ENCODE measurements at places on chromosomes 5 and 9.

GRCh38 chr9:111928359-111928720 is 31.7 kb downstream of the UGCG start:
- peak; percentile 68 for DNase-seq

- DNase-seq = peak; percentile 90
These were observed 110.0 kb upstream of the RPS23 start for GRCh38 chr5:82388181-82388580.

- DNase-seq = peak; percentile 76
These were observed 1339.3 kb downstream of the EFNA5 start for GRCh38 chr5:106331415-106331814.

DNA sequence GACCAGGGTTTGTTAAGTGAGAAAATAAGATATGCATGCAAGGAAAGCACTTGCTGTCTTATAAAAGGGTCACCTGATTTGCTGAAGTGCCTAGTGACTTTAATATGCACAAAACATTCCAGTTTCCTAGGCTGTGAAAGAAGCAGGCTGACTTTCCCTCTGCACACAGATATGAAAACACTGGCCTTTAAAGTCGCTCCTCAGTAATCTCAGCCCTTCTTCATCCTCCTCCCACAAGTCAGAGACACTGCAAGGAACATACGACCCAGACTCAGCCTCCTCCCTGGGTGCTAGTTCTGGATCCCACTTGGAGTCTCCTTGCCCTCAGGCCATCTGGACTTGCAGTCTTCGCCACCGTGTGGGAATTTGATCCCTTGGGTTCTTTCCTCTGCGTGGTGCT is 166.1 kb downstream of the CFAP90 start:
- no peak for DNase-seq

- DNase-seq = peak; percentile 70
These were observed 32.0 kb upstream of the ADAM19 start for GRCh38 chr5:157607371-157608161.

DNA sequence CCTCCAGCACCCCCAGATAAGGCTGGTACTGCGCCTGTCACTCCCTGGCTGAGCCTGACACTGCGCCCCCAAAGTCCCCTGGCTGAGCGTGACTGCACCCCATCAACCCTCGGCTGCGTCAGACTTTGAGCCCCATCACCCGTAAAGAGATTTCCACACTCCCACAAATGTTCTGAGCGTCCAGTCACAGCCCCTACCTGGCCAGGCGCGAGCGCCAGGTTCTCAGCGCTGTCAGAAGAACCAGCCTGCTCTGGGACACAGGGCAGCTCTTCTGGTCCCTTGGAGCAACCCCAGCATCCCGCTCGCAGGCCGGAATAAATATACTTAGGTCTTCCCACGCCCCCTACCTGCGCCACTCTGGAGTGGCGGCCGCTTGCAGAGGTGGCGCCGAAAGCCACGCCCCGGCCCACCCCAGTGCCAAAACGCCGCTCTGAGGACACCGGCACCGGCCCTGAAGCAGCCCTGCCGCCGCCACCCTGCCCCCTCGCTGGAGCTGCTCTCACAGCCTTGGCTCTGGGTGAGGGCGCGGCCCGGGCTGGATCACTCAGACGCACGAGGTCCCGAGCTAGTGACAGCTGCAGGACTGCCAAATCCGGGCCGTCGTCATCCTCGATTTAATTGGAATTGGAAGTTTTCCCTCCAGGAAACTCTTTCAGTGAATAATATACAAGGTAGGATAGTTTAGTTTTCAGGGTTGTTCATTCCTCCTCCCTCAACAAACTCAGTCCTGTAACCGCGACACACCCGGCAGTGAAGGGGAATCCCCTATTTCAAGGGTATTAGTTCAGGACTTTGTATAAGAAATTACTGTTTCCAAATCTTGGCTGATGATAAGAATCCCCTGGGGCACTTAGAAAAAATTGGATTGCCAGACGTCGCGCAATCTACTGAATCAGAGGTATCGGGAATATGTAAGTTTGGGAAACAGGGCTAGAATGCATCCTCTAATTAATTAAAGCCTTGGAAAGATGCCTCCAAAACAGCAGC is 1.2 kb upstream of the CEMIP2 start:
- no peak for DNase-seq

DNA sequence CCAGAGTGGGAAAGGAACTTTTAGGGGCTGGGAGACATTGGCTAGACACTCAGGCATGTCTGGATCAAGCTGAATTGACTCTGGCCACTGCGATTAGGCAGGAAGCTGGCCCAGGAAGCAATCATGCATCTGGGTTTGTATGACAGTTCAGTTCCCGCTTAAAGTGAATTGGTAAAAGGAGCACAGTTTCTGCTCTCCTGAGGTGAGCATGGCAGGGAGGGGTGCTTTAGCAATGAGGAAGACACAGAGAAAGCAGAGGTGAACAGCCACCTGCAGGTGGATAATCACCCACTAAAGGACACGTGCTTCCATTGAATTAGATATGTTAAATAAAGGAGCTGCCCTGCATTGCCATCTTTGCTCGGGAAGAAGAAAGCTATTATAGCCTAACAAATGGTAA is 248.1 kb upstream of the MAP3K1 start:
- no peak for DNase-seq

DNA sequence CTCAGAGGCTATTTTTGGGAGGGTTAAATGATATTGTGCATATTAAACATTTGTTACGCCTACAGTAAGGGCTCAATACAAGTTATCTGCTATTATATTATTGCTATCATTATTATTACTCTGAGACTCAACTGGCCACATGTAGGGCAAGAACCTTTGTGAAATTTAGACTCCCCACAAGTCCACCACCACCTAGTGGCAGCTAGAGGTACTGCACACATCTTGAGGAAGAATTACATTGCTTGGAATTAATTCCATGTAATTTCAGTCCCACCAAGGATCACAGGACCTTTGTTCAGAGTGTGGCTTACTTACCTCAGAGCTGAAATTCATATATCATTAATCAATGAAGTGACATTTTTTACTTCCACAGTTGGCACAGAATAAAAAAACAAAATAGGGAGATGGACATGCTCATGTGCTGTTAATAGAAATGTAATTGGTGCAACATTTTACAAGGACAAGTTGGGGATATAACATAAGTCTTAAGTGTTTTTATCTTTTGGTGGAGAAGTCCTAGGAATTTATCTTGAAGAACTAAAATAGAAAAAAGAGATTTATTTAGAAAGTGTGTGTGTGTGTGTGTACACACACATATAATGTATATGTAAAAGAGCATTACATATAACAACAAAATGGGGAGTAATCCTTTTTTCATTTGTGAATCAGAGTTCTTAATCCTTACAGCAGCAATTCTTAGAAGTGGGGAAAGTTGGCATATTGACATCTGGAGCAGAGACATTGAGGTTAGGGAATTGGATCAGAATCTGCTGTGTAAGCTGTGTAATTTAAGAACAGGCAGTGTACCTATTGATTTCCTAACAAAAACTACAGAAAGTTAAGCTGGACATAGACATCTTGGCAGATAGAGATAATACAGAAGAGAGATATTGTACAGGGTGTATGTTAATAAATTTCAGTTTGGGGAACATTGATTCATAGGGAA is 11.2 kb downstream of the MSANTD3 start:
- peak; percentile 87 for DNase-seq

- no peak for DNase-seq
These were observed 294.8 kb upstream of the PTGER4 start for GRCh38 chr5:40384782-40385390.

- DNase-seq = no peak
These were observed 18.7 kb upstream of the ITGA1 start for GRCh38 chr5:52769061-52769460.

- no peak for DNase-seq
These were observed 373.9 kb downstream of the CHSY3 start for GRCh38 chr5:130278136-130278535.

DNA sequence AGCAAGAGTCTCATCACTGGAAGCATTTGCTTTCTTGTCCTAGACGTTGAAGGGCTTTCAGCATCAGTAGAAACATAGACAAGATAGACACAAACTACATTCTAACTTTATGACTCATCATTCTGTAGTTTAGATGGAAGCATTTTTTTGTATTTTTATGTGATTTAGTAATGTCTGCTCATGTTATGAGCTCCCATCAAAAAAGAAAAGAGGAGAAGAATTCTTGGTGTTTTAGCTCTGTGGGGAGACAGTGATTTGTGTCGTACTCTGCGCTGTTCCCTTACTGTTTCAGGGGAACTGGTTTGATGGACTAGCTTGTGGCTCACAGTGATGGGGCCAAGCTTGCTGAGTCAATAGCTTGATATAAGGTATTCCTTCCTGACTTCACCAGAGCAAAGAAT is 159.2 kb upstream of the WWC1 start:
- peak; percentile 12 for DNase-seq

- DNase-seq = peak; percentile 95
These were observed 1.8 kb downstream of the PDLIM4 start for GRCh38 chr5:132259069-132259851.

GRCh38 chr5:92849756-92850155 is 731.3 kb downstream of the NR2F1-AS1 start:
- DNase-seq = no peak

GRCh38 chr9:81083067-81083466 is 606.3 kb downstream of the TLE1 start:
- peak; percentile 52 for DNase-seq

DNA sequence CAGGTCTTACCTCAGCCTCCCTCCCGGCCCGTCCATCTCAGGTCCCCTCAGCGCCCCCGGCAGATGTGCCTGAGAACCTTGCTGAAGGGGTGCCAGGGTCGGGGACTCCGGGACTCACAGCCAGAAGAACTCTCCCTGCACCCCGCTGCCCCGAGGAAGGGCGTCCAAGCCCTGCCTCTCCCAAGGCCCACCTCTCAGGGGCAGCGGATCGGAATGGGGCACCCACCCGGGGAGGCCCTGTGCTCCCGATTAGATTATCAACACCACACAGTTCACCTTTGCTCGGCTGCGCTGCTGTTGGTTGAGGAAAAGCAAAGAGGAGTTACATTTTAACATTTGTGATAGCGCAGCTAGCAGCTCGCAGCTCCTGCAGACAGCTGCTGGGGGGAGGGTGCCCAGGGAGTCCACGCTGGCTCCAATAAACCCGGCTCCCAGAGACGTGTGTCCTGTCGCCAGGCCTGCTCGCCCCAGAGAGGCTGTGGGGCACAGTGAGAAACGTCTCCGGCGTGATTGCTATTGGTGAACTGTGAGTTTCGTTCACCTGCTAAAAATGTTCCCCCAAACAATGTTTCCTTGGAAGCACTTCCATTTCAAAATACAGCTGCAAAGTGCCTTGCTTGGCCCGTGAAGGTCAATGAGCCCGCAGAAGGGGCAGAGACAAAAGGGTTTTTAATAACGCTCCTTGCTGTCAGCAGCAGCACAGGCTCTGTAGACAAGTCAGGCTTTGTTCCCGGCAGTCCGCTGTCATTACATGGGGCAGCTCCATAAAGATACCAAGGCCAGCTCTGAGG is 18.6 kb upstream of the SLC6A19 start:
- DNase-seq = no peak

GRCh38 chr9:93316726-93317494 is 133.0 kb downstream of the WNK2 start:
- DNase-seq = no peak

DNA sequence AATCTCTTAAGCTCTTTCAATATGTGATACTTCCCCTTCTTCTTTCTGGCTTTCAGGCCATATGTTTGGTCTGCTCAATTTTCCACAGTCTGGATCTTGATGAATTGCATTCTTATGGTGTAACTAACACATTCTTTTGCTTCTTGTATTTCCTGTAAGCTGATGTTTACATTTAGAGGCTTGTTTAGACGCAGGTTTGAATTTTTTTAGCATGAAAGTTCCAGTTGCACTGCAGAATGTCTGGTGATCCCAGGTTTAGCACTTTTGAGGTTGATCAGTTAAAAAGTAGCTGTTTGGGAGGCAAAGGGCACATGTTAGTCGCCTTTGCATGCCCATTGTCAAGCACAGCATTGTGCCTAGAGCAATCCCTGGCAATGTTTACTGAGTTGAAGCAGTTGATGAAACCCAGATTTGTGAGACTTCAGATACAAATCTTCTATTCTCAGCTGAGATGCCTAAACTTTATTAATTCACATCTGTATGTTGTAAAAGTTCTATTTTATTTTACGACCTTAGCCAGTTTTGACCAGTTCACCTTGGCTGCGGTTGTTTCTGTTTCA is 59.6 kb upstream of the SPATA31C2 start:
- DNase-seq = peak; percentile 88

DNA sequence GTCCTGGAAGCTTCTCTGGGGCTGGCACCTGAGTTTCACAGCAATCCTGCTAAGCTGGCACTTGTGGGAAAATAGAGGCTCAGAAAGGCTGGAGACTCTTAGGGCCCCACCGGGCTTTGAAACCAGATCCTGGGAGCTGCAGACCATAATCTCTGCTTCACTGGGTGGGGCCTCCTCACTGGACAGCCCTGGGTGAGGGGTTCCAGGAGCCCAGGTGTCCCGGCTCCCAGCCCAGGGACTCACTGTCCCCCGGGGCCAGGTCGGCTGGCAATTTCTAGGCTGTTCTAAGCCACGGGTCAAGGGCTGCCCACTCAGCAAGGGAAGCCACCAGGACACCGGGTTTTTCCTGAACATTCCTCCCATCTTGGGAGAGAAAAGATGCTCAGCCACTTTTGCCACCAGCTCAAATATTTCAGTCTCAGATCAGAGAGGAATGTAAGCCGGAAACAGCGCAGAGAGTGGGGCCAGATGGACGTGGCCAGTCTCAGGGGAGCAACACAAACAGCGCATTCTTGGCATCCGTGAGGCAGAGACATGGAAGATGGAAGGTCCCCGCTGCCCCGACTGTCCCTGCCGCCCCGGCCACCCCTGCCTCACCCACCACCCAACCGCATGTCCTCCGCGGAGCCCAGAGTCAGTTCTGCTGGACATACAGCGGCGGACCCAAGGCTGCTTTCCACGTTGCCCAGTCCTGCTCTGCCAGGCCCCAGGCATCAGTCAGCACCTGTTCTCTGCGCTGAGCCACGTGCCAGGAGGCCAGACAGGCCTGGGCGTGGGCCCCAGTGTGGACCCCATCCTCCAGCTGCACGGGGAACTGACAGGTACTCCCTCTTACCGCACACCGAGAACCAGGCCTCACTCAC is 72.6 kb downstream of the VAV2 start:
- DNase-seq = peak; percentile 11

DNA sequence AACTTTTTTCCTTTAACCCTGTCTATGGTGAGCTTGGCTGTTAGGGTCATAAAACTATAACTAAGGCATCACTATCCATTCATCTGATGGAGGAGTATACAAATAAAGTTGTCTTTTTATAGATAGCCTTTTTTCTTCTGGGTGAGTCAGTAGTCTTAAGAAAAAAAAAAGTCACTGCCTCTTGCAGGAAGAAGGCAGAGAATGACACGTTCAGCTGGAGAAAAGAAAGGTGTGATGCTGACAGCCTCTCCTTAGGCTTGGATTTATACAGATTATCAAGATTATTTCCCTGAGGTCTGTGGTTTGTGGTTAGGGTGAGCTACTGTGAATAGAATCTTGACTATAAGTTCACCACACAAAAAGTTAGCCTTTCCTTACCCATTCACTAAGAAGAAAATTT is 23.0 kb downstream of the EPB41L4B start:
- peak; percentile 78 for DNase-seq

- no peak for DNase-seq
These were observed 8.4 kb downstream of the CDK9 start for GRCh38 chr9:127794001-127794791.

GRCh38 chr5:112174959-112175594 is 244.0 kb downstream of the EPB41L4A start:
- DNase-seq = peak; percentile 63
